ENCODE measurements at places on chromosomes 3 and 15.

DNA sequence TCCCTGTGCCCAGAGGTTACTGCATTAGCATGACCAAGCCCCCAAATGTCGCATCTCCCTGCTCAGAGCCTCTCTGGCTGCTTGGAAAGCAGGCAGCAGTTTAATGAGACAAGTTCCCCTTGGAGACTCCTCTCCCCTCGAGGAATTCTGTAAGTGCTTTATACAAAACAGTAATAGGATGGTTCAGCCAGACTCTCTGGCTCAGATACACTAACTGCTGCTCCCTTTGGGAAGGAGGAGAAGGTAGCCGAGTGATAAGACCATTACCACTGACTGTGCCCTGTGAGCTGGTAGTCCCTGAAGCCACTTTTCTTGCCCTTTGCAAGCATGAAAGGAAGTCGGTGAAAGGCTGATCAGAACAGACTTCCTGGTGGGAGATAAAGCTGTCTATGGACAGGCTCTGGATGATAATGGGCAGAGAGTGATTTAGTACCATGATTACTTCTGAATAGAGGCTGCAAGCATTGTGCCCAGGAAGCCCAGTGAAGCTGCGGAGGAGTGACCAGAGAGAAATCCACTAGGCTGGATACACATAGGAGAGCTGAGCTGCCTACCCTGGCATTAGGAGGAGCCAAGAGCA, 100.8 kb downstream of the SEMA6D start:
- DNase-seq: no peak

GRCh38 chr3:2526926-2527325, 428.3 kb downstream of the CNTN4 start:
- DNase-seq: no peak

DNA sequence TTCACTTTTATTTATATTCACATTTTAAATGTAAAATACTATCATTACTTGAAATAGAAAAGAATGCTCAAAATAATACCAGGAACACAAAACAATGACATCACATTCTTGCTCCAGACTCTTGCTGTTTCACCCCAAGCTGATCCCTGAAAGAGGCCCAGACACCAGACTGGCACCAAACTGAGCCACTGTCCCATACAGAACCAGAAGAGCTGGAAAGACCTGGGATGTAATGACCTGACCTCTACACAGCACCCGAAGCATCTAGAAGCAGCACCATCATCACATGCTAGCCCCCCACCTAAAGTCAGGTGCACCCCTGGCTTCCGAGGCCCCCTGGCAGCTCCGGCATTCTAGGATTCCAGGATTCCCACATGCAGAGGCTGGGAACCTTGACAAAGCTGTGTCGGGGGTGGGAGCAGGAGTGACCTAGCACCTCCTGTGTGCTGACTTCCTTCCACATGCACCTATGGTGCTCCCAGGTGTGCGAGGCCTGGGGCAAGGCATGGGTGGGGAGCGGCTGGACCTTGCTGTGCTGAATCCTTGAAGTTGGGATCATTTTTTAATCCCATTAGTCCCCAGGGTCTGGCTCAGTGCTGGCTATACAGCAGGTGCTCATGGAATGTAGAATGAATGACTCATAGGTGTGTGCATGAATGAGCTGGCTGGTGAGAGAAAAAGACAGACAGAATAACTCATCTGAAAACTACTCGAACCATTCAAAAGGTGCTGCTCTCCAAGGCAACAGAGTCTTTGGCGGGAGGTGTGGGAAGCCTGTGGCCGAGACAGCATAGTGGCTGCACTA, 144.7 kb upstream of the IQSEC1 start:
- DNase-seq: no peak

DNA sequence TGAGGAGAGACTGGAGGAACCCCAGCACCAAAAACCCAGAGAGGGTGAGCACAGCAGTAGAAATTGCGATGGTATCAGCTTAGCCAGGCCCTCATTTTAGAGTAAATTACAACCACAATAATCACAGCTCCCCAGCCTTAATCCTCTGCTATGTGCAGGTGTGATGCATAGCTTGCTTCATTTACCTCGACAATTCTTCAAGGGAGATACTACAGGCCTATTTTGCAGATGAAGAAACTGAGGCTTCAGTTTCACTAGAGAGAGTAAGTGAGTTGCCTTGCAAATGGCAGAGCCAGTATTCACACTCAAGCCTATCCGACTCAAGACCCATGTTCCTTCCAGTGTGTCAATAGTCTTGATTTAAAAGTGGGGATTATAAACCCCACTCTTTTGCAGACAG, 33.4 kb downstream of the LSM3 start:
- DNase-seq: no peak

- DNase-seq: no peak
These were observed 11.6 kb downstream of the TRPC1 start for GRCh38 chr3:142735462-142735861.

DNA sequence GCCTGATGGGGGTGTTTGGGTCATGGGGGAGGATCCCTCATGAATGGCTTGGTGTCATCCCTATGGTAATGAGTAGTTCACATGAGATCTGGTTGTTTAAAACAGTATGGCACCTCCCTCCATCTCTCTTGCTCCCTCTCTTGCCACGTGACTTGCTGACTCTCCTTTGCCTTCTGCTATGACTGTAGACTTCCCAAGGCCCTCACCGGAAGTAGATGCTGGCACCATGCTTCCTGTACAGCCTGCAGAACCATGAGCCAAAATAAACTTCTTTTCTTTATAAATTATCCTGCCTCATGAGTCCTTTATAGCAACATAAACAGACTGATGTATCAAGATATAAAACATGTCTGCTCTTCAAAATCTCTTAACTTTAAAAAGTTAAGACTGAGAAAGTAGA, 96.1 kb downstream of the TFDP2 start:
- DNase-seq: no peak

- no peak for DNase-seq
These were observed 53.0 kb downstream of the DTWD1 start for GRCh38 chr15:49673861-49674260.

DNA sequence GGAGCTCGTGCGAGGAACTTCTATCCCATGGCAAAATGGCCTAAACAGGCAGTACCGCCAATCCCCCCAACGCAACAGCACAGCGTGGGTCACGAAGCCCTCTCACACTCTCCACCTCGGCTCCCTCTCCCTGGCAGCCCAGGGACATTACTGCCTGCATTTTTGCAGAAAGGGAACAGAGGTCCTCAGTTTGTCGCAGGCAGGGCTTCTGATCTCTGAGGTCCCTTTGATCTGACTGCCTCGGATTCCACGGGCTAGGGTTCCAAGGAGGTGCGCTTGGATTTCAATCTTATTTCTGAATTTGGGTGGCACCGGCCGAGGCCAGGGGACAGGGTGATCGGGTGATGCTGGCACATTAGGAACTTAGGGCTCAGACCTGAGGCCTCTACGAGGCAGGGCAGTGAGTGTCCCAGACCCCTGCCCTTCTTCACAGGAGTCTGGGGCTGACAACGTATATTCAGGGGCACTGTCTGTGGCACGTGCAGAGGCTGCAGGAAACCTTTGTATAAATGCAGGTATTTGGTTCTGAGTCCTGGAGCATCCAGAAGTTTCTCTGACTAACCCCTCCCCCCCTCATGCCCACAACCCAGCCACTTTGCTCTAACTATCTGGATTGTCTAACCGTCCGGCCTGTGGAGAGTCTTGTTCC, 197.9 kb downstream of the XXYLT1 start:
- DNase-seq: no peak

Measured in cerebellar nuclear complex (tissue), 1 donor.